Pons (tissue), 1 donor: ENCODE measurements at places on chromosomes 6 and 20.
A peak's percentile ranks its signal among the peaks of the same experiment; 100 is the strongest.

DNA sequence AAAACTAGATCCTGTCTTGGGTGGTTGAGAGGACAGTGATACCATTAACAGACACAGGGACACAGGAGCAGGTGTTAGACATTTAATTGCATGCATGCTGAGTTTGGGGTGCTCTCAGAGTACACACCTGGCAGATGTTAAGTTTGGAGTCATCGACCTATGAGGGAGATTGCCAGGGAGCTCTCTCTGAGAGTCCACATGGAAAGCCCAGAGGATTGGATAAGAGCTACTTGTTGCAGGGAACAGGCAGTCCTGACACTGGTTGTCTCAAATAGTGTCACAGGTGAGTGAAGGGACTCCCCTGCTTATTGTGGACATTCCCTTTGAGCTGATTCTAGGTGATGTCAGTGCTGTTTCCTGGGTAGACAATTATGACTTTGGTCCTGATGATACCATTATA, 3.1 kb downstream of the ATRN start:
- no peak for DNase-seq

GRCh38 chr20:49291200-49291599, 13.3 kb upstream of the ZNFX1 start:
- DNase-seq, result no peak

DNA sequence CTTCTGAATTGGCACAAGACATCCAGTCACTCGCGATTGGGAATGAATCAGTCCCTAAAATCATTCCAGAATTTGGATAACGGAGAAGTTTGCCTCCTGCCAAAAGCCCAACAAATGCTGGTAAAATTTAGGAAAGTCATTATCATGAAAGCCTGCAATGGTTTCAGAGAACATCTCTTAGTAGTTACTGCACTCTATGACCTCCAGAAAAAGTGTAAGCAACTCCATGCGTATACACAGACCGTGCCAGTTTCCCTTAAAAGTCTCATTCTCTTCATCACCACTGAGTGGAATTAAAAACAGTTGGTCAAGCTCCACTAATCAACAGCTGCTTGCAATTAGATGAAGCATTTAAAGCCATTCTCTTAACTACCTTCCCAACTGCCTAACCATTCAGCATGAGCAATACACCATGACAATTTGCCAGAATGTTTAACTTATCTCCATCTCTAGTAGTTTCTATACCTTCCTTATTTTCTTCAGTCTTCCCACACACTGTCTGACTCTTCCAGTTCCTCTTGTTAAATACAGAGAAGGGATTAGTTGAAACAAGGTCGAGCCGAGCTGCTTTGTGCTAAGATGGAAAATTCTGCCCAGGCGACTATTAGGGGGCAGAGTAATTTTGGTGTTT, 183.6 kb upstream of the PRDM1 start:
- DNase-seq, result peak; percentile 32

- no peak for DNase-seq
Observed at GRCh38 chr6:167975458-167975857, 22.0 kb upstream of the KIF25 start.

- no peak for DNase-seq
Observed at GRCh38 chr6:3871939-3872338, 22.8 kb downstream of the FAM50B start.

- DNase-seq, result no peak
Observed at GRCh38 chr6:111486921-111487320, 3.9 kb upstream of the REV3L start.

DNA sequence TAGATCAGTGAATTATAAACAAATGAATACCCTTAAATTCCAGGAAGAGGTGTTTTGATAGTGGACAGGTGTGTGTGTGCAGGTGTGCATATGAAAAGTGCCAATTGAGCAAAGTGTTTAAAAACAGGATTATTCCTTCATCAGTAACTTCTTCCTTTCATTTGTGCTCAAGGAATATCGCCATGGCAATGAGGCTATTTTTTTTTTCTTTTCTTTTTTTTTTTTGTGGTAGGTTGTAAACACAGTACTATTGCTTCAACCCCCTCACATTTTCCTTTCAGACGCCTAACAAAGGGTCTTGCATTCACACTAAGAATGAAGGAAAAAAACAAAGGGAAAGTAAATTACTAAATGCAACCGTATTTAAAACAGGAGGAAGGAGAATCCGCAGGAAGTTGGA, 2.0 kb upstream of the HSPA1B start:
- no peak for DNase-seq

DNA sequence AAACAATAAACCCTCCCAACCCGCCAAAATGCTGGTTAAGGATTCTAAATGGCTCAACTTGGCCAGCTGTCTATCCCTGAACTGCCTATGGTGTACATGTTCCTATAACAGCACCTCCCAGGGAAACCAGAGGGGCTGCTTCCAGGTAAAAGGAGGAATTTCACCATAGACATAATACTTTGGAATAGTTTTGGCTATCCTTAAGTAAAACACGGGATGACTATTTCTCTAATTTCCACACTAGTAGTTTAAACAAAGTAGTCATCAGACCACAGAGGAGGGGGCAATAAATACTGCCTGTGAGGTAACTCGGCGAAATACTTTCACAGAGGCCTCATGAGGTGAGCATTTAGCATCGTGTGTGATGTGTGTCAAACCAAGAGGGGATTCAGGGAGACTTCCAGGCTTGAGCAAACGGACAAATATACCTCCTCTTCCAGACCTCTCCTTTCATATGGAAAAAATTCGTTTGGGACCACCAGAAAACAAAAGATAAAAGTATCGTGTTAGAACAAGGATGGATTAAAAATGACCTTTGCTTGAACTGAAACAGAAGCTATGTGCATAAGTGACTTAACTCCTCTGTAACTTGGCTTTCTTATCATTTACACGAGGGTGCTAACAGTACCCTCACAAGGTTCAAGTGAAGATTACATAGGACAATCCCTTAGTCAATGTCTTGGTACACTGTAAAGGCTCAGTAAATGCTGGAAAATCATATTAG, 1.0 kb upstream of the XRN2 start:
- DNase-seq, result no peak

GRCh38 chr6:33315793-33316602, 1.5 kb downstream of the ZBTB22 start:
- DNase-seq, result no peak

- DNase-seq, result no peak
Observed at GRCh38 chr6:2899596-2899995, 3.5 kb downstream of the SERPINB9 start.

DNA sequence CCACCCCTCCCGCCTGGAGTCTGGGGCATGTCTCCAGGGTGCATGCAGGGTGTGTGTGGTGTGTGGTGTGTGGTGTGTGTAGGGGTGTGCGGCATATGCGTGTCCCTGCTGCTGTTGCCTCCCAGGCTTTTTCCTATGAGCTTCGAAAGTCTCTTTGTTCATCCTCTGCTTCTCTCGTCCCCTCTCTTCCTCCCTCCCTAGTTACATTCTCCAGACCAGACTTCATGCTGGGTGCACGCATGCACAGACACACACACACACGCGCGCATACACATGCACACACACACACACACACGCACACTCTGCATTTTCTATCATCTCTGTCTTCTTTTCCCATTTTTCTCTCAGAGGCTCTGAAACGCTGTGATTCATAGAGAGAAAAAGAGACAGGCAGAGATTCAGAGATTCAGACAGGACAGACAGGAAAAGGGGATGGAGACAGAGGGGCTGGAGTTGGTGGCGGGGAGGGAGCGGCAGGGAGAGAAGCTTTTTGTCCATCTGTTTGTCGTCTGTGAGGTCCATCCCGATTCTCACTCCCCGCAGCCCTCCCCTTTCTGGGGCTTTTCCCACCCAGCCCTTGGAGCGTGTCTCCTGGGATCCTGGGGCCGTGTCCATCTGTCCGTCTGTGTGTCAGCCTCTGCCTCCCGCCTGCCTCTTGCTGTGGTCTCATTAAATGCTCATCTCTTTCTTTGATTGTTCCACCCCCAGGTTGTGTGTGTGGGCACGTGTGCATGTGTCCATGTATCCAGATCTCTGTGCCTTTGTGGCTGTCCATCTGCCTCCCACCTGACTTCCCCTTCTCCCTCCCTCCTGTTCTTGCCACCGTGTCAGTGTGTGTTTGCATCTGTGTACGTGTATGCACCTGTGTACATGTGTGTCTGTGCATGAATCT, 62.6 kb downstream of the SRC start:
- no peak for DNase-seq

GRCh38 chr6:51533962-51534361, 553.5 kb downstream of the PKHD1 start:
- DNase-seq, result no peak

- DNase-seq, result no peak
Observed at GRCh38 chr6:107684996-107685395, 139.1 kb downstream of the SCML4 start.

- no peak for DNase-seq
Observed at GRCh38 chr20:58584881-58585752, 66.0 kb upstream of the STX16 start.

GRCh38 chr6:145643760-145644159, 91.6 kb downstream of the EPM2A start:
- no peak for DNase-seq

- DNase-seq, result no peak
Observed at GRCh38 chr6:133542056-133542821, 301.1 kb downstream of the EYA4 start.

GRCh38 chr6:127177030-127177922, 58.8 kb downstream of the RSPO3 start:
- DNase-seq, result no peak

DNA sequence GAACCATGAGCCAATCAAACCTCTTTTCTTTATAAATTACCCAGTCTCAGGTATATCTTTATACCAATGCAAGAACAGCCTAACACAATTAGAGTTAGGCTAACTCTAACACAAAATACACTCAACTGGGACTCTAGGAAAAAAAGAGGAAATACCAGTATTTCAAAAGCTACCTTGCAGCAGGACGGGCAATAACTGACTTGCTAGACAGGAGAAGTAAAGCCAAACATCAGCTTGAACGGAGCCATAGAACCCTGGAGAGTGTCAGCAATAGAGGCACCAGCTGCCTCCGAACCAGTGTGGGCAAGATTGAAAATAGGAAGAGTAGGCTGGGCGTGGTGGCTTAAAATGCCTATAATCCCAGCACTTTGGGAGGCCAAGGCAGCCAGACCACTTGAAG, 162.0 kb upstream of the SOX4 start:
- no peak for DNase-seq

- DNase-seq, result no peak
Observed at GRCh38 chr6:85580878-85581267, 12.8 kb downstream of the SNX14 start.

GRCh38 chr6:158706369-158706982, 56.6 kb downstream of the SYTL3 start:
- DNase-seq, result no peak

DNA sequence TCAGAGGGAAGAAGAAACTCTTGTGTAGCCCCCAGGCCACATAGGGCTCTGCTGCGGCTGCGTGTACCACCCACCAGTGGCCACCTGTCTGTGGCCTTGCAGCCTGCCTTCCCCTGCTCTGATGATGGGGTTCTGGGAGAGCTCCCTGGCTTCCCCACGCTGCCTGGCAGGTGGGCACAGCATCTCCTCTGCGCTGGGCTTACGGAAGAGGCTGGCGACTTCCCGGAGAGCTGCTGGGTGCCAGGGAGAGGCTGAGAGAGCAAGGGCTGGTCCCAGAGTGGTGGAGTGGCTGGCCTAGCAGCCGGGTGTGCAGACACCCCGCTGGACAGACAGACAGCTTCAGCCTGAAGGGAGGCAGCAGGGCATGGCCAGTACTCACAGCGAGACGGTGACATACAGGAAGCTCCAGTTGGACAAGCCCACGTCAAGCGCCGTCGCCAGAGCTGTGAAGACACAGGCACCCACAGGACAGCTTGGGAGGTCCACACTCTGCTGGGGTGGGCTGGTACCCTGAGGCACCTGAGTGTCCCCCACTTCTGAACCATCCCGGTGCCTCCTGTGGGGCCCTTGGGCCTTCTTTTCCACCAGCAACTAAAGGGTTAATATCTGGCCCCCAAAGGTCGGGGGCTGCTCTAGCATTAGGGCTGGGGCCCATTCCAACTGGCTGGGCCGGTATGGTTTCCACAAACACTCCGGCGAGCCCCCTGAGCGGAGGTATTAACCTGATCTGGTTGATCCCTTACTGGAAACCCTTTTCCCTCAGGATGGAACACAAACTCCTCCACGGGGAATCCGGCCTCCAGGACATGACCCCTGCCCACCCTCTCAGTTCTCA, 48.1 kb upstream of the CDH22 start:
- no peak for DNase-seq

DNA sequence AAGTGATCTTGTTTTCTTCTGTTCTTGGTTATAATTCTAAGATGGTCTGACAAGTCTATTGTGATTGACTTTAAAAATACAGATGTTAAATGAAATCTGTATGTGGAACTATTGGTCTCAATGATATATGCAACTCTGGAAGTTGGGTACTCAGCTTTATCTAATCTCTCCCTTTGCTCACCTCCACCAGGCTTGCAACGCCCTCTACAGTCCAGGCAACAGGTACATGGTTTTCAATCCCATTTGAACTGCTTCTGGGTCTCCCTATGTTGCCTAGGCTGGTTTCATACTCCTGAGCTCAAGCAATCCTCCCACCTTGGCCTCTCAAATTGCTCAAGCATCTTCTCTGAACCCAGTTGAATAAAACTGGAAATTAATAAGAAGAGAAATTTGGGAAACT, 25.6 kb upstream of the HLA-DQB1 start:
- no peak for DNase-seq

DNA sequence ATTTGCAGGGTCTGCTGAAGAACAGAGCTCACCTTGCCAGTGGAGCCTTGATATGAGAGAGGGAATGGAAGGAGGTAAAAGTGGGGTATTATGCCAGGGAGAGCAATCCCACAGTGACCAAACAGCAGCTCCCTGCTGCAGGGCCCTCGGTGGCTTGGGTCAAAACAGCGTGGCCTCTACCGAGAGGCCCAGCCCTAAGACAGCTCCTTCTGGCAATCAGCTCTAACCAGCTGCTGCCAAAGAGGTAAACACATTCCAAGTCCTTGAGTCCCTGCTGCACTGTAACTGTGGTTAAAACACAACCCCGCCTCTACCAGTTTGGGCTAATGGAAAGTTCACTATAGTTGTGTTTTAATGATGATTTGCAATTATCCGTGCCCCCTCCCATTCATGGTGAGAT, 1.4 kb upstream of the DAAM2 start:
- DNase-seq, result no peak

- peak; percentile 20 for DNase-seq
Observed at GRCh38 chr6:144055121-144055931, 40.0 kb downstream of the SF3B5 start.

- no peak for DNase-seq
Observed at GRCh38 chr20:53919886-53920285, 150.5 kb downstream of the BCAS1 start.

- peak; percentile 88 for DNase-seq
Observed at GRCh38 chr20:48877304-48877703, 44.2 kb upstream of the ARFGEF2 start.

- peak; percentile 44 for DNase-seq
Observed at GRCh38 chr6:14876778-14877613, 368.9 kb upstream of the JARID2 start.

- no peak for DNase-seq
Observed at GRCh38 chr6:72205500-72205899, 319.1 kb downstream of the RIMS1 start.

- DNase-seq, result no peak
Observed at GRCh38 chr20:40575851-40576250, 113.2 kb downstream of the MAFB start.

GRCh38 chr6:15370733-15371671, 125.1 kb downstream of the JARID2 start:
- DNase-seq, result no peak
